G401 (cell line): ENCODE measurements at places on chromosomes 2 and 18.

GRCh38 chr18:75107196-75107930 is 101.6 kb downstream of the PTGR3 start:
- DNase-seq, result no peak

GRCh38 chr2:173557497-173557896 is 202.8 kb downstream of the CDCA7 start:
- no peak for DNase-seq

DNA sequence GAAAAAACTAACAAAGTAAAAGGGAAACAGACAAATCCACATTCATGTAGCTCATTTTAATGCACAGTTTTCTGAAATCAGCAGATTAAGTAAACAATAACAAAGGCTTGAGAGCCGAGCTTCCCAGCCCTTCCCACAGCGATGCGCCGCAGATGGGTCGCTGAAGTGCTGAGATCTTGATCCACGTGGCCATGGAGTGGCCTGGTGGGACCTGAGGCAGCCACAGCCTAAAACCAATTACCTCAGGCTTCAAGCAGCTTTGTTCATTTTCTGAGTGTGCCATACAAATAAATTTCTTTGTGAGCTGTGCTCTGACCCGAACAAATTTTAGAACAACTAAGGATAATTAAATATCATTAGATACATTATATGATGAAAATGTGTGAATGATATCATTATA is 25.6 kb upstream of the CYRIA start:
- no peak for DNase-seq

GRCh38 chr2:227821043-227821942 is 7.7 kb downstream of the CCL20 start:
- DNase-seq, result no peak

- no peak for DNase-seq
These were observed 401.6 kb downstream of the GPD2 start for GRCh38 chr2:156837635-156838370.

DNA sequence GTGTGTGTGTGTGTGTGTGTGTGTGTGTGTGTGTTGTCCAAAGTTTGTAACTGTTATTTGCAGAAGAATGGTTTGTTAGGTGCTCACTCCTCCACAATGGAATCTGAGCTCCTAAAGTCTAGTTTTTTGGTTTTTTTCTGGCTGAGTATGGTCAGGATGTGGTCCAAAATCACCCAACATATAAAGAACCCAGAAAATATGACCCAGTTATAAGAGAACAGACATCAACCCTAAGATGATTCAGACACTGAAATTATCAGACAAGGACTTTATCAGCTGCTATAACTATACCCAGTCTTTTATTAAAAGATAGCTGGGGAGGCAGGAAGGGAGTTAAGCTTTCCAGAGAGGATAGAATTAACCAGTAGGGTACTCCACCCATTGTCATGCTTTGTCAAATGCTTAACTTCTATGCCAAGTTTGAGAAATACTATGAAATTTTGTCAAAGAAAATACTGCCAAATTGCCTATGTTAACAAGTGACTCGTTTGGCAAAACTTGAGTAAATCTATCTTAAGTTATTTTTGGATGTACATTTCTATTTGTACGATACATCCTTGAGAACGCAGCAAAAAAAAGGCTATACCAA is 57.5 kb downstream of the TANK start:
- no peak for DNase-seq

GRCh38 chr2:42385225-42385624 is 24.2 kb upstream of the COX7A2L start:
- peak; percentile 30 for DNase-seq

GRCh38 chr2:3303583-3304406 is 73.8 kb downstream of the EIPR1 start:
- peak; percentile 84 for DNase-seq

DNA sequence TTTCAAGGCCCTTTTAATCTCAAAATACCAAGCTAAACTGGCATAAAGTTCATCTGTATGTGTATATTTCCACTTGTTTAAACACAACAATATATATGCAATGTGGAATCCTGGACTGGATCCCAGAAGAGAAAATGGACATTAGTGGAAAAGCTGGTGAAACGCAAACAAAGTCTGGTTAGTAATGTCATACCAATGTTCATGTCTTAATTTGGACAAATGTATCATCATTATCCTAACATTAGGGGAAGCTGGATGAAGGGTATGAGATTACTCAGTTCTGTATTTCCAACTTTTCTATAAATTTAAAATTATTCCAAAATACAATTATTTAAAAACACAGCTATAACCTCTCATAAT is 3.8 kb downstream of the SP3 start:
- no peak for DNase-seq

DNA sequence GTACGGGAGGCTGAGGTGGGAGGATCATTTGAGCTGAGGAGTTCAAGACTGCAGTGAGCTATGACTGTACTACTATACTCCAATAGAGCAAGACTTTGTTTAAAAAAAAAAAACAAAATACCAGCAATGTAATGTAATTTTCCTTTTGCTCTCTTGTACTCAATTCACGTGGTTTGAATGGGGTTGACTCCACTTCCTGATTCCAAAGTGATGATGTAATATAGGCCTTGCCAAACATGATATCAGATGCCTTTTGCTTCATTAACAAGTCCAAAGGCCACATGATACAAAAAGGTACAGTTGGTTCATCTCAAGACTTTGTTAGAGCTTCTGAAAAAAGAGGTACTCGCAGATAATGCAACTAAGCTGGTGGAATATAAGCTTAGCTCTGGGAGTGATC is 321.8 kb downstream of the ZEB2 start:
- no peak for DNase-seq
